NB4 (cell line): ENCODE measurements at places on chromosomes 1 and 21.

DNA sequence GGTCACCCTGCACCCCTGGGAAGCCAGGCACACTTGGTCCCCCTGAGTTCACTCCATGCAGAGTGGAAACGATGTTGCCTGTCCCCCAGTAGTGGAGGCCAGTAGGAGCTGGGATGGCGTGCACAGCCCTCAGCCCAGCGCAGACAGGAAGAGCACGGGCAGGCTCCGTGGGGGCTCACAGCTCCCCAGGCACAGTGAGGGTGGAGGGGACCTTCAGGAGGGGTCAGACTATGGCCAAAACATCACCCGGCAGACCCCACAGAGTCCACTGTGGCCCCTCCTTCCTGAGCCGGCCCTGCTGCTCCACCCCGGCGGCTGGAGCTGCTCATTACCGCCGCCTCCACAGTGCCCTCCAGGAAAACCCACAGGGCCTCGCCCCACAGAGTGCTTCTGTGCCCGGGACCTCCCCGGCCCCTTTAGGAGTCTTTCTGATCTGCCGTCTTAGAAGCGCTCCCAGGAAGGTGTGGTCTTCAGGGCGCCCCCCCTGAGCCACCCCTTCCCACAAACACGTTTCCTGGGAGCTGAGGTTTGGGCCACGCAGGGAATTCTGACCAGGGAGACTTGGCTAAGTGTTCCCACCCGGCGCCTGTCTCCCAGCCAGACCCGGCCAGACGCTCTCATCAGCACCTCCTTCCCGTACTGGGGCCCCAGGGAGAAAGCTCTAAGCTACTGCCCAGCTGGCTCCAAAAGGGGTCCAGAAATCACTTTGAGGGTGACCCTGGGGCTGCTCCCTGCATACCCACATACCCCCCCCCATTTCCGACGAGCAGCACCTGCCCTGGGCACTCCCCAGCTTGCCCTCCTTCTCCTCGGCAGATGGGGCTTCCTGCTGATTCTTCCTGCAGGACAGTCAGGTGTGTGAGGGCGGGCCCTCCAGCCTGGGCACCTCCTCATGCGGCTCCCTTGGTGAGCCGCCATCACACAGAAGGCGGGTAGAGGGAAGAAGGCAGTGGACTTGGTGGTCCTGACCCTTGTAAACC, 38.8 kb downstream of the RIPK4 start:
- no peak for DNase-seq

GRCh38 chr1:184358256-184358655, 28.6 kb upstream of the C1orf21 start:
- DNase-seq = no peak

- DNase-seq = no peak
Observed at GRCh38 chr1:54709547-54710292, 5.9 kb upstream of the TTC4 start.

- no peak for DNase-seq
Observed at GRCh38 chr1:89931964-89932363, 62.9 kb upstream of the ZNF326 start.

DNA sequence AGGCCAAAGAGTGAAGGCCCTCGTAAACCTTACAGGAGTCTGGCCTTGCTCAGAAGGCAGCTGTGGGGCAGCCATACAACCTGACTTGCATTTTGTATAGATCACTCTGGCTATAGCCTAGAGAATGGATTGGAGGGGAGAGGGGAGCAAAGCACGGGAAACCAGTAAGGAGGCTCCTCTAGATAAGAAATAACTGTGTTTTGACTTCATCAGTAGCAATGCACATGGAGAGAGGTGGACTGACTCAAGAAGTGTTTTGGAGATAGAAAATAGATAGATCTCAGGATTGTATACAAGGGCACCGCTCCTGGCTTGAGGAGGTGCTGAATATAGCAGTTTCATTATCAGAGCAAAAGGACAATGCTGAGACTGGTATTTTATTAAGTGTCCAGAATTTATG, 26.5 kb downstream of the ELAPOR1 start:
- DNase-seq = no peak

DNA sequence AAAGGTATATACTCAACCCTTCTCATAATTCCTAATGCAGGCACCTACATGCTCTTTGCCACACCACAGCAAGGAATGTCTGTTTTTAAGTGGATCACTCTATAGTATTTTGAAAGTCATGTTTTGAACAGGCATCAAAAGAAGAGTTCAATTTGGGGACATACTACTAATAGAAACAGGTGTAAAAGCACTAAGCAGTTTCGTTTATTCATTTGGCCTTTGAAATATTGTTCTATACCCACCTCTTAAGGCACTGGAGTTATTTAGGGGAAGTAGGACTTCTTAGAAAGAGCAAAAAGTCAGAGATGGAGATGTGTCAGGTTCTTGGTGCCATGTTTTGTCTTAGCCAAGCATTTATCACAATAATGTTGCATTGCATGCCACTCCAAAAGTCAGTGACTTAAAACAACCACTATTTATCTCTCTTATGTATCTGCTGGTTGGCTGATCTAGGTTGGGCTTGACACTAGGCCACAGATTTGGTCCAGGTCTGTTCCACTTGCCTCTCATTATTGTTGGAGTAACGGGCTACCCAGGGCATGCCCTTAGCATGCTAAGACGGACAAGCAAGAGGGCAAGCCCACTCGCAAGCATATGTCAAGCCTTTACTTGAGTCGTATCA, 107.5 kb downstream of the RGL1 start:
- DNase-seq = no peak

- DNase-seq = peak; percentile 75
Observed at GRCh38 chr1:21932127-21932526, 5.0 kb downstream of the HSPG2 start.

DNA sequence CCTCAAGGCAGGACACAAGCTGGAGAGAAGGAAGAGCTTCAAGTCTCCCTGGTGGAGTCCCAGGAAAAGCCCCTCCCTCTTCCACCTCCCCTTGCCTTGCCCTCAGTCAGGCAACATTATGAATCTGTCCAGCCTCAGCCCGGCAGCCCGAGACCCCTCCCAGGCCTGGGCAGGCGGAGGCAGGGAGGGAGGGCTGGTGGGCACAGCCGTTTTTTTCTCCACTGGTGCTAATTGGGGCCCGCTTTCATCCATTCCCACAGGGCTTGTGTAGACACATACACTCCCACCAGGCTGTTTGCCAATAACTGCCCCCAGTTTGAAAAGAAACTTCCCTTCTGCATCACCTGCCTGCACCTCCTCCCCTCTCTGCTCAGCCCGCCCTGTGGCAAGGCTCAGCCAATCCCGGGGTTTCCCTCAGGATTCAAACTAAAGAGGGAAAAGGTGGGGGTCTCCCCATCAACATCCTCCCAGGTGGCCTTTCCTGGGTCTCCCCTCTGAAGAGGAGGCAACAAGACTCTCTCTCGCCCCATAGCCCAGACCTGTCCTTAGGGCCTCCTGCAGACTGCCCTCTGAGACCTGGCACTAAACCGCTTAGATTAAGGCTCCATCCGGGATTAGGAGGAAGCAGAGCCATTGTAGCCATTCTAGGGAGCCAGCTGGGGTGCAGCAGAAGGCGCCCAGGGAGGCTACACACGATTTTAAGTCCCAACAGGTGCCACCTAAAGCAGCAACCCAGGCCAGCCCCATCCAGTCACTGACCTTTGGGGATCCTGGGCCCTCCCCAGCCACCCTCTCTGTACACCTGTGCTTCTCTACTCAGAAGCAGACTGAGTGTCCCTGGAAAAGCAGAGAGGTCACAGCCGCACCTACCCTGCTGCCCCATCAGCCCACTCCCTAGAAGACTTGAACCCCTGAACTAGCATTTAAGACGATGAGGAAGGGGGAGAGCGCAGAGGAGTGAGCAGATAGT, 3.5 kb downstream of the IGSF9 start:
- DNase-seq = no peak

DNA sequence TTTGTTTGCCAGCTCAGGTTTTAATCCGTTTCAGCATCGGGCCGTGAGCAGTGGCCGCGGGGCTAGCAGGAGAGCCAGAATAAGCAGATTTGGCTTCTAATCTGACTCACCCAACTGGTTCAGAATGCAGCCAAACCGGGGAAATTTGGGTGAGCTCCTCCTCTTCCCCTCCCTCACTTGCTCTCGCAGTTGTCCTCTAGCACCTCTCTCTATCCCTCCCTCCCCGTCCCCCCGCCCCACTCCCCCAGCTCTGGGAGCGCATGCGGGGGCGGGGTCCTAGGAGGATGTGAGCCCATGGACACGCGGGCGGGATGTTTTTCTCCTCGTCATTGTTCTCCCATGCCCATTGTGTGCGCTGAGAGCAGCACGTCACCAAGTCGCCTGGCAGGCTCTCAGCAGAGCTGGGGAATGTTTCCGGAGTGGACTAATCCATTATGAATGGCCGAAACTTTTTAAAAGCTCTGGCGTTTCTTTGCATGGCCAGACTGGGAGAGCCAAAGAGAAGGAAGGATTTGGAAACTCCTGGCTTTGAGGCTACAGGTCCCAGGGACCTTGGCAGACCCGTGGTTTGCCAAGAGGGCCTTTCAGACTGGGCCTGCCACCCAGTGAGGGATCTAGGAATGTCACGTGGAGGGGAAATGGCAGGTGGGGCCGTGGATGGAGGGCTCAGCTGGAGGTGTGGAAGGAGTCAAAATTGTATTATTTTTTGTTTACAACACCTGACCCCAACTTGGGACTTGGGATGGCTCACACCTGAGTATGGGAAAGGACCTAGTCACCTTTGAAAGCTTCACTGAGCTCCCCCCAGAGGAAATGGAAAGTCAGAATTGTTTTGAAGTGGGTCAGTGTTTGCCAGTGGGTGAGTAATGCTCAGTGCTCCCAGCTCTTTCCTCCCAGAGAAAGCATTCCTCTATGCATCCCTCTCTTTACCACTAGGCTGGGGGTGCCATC, 39.2 kb downstream of the CDK18 start:
- peak; percentile 52 for DNase-seq

DNA sequence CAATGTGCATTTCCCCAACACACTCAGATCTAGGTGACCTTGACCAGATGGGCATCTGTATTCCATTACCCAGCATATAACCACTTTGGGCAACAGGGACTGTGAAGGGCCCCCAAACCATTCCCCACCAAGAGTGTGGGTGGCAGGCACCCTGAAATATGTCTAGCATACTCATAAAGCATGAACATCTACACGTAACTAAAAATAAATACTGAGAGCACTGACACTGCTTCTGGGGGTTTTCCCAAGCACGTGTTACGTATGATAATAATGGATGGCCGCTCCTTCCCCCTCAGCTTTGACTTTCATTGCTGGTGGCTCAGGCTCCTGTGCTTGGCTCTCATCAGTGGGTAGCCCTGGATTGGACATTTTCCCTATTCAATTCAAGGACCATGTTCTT, 39.1 kb downstream of the IGSF3 start:
- DNase-seq = no peak
